ENCODE measurements at places on chromosomes 11 and 22.

- DNase-seq = no peak
Observed at GRCh38 chr22:39610766-39611165, 40.2 kb downstream of the CACNA1I start.

GRCh38 chr22:39343259-39344045, 6.3 kb upstream of the SYNGR1 start:
- no peak for DNase-seq

DNA sequence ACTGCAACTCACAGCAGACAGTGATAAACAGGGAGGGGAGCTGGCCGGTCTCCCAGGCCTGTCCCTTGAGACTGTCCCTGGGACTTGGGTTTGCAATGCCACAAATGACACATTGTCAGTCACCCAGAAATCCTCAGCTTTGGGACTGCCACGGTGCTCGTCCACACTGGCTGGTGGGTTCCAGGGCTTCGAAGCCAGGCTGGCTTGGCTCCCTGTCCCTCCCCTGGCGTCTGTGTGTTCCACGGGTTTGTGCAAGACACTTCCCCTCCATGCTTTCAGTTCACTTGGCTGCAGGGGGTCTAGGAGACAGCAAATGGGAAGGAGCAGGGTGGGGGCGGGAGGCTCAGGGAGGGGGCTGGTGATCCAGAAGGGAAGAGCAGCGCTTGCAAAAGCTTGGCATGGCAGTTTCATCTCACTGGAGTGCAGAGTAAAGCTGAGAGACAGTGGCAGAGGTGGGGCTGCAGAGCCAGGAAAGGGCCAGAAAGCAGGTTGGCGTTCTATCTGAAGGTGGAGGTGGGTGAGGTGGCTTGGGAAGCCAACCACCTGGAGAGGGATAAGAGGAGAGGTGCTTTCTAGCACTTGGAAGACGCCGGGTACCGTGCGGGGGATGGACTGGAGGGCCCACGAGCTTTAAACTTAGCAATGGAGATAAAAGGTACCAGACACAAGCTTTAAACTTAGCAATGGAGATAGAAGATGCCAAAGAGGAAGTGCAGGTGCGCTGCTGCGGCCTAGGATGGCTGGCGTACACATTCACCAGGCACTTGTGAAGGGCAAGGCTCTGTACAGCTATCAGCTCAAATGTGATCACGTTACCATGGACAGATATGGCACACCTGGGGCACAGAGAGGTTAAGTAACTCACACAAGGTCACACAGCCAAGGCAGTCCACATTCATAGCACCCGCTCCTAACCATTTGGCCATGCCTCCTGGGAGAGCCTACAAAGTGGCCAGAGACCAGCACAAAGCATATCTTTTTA, 86.4 kb upstream of the SHISAL1 start:
- no peak for DNase-seq

DNA sequence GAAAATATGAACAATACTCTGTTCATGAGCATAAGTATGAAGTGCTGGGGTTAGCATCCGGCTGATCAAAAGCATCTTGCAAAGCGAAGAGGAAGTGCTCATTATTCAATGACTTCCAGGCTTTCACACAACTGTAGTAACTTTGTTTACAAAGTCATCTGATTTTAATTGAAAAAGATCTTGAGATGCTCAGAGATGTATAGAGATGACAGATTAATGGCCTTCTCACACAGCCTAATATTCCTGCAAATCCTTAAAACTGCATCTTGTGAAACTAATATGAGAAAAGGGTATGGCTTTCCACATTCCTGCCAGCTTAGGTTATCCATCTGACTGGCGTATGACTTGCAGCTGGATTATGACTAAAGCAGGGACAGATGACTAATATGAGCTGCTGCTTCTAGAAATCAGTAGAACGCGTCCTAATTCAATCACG, 125.4 kb downstream of the CASP12 start:
- DNase-seq = peak; percentile 37

- no peak for DNase-seq
Observed at GRCh38 chr11:123235117-123235655, 40.1 kb upstream of the CLMP start.

DNA sequence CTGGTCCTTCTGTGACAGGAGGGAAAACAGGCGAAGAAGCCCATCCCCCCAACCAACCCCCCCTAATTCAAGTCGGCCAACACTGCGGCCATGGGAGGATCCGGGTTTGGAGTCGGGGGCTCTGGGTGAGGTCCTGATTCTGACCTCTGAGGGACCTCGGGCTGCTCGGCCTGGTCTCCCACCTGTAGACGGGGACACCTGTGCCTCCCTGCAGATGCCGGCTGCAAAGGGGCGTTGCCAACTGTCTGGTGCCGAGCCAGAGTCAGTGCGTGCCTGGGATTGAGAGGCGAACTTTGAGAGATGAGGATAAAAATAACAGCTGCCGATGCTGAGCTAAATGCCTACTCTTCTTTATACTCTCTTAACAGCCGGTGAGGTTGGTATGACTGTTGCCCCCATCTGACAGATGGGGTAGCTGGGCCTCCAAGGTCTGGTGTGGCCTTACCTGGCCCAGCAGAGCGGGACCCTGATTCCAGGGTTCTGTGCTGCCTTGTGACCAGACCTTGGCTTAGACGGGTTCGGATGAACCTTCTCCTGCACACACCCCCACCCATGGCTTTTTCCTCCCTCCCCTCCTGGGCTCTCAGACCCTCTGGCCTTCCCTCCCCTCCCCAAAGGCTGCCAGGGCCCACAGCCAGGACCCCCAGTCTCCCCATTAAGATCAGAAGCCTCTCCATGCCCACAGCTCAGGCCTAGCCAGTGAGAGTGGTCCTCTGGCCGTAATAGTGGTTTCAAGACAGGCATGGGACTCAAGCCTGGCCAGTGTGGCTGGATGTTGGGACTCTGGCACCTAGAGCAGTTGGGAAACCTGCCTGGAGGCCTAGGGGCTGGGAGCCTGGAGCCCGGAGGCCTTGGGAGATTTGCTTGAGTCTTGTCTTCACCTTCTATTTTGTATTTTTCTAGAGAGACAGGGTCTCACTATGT, 41.7 kb downstream of the KCNJ4 start:
- DNase-seq = no peak

GRCh38 chr11:119795690-119796089, 66.7 kb upstream of the NECTIN1 start:
- DNase-seq = no peak

DNA sequence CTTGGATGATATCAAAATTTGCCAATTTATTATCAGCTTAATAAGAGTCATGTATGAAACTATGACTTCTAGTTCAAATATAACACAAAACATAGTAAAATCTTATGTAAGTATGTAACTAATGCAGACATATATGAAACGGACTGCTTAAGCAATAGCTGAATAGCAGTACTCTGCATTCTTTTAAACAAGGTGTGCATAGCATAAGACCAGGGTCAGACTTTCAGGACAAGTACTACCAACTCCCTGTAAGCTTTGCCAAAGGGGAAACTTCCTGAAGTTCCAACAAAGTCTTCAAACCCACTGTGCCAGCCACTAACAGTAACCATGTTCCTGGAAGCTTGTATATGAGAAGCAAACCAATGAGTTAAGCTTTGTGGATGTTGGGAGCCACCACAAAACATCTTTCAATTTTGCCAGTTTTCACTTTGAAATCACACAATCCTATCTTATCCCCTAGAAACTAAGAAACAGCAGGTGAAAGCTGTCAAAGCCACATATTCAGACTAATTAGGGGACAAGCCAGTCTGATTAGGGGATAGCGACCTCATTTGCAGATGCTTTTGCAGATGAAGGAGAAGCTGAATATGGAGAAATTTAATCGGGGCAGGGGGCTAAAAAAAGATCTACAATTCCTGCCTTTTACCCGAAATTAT, 13.3 kb downstream of the RBFOX2 start:
- no peak for DNase-seq

DNA sequence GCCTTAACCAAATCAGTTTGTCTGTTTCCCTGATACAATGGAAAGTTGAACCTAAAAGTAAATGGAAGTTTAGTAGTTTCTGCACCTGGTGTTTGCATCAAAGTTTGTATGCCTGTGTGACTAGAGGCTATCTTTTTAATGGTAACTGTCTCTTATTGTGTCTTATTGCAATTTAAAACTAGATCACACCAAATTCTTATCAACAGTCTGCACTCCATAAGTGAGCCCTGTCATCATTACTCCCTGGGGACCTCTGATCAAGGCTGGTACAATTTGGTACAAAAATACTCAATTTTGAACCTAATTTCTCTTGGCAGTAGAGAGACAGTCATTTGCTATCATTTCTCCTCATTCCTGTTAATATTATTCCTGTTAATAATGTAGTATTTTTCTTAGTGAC, 38.1 kb downstream of the ARHGAP1 start:
- no peak for DNase-seq

- no peak for DNase-seq
Observed at GRCh38 chr11:35611741-35612140, 6.5 kb upstream of the FJX1 start.

- DNase-seq = no peak
Observed at GRCh38 chr11:26490546-26490945, 81.5 kb downstream of the MUC15 start.

DNA sequence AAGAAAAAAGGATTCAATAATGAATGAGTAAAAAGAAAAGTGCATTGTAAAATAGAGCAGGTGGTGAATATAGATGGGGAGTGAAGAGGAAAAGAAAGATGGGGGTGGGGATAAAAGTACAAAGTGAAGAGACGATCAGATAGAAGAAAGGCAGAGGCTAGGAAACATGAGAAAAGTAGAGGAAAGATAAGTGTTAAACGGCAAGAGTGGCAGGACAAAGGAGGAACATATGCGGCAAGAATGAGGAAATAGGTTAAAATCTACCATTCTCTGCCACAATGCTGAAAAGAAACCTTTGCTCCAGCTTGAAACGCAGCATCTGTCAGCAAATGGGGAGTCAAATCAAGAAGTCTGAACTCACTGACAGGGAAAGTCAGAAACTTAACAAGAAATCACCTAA, 6.8 kb downstream of the FUT4 start:
- DNase-seq = no peak

DNA sequence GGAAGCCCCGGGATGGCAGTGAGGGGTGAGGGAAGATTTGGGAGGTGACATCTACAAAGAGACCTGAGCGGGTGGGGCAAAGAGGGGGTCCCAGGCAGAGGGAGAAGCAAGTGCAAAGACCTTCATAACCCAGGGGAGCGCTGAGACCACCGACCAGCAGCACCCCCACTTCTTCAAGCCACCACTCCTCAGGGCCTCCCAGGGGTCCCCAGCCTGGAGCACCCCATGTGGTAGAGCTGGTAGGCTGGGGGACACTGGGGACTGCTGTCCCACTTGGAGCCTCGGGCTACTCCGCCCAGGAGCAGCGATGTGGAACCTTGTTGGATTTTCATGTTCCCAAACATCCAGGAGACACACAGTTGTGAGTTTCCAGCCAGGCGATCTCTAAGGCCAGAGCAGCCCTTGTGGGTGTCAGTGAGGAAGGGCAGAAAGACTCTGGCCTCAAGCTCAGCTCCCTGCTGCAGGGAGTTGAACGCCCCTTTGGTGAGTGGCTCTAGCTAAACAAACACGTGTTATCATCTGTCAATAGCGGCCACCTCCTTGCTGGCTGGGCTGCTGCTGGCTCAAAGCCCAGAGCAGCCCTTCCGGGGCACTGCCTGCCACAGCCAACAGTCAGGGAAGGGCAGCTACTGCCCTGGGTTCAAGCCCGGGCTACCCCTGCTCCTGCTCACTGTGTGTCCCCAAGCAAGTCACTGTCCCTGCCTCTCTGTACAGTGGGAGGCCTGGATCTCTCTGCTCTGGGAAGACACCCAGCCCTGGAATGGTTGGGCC, 25.7 kb upstream of the CHKA start:
- no peak for DNase-seq

GRCh38 chr11:93474123-93474522, 69.1 kb downstream of the SMCO4 start:
- no peak for DNase-seq

GRCh38 chr11:31714840-31715239, 96.3 kb downstream of the PAX6 start:
- no peak for DNase-seq

GRCh38 chr11:46055371-46055770, 65.9 kb downstream of the PHF21A start:
- no peak for DNase-seq

DNA sequence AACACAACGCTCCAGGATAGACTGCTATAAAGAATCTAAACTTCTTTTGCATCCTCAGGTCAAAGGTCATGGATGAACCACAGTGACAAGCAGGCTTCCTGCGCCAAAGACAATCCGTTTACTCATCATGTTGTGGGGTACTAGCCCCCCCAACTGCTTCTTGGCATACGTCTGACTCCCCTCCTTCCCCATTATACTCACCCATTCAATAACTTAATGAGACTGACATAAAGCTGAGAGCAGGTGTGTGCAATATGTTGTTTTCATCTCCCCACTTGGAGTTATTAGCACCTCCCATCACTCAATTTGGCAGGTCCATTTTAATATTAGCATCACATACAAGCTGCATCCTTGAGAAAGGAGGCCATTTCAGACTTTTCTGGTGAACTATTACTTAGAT, 157.1 kb downstream of the CADM1 start:
- DNase-seq = no peak

- DNase-seq = no peak
Observed at GRCh38 chr22:48431536-48432315, 1395.9 kb downstream of the BRD1 start.

DNA sequence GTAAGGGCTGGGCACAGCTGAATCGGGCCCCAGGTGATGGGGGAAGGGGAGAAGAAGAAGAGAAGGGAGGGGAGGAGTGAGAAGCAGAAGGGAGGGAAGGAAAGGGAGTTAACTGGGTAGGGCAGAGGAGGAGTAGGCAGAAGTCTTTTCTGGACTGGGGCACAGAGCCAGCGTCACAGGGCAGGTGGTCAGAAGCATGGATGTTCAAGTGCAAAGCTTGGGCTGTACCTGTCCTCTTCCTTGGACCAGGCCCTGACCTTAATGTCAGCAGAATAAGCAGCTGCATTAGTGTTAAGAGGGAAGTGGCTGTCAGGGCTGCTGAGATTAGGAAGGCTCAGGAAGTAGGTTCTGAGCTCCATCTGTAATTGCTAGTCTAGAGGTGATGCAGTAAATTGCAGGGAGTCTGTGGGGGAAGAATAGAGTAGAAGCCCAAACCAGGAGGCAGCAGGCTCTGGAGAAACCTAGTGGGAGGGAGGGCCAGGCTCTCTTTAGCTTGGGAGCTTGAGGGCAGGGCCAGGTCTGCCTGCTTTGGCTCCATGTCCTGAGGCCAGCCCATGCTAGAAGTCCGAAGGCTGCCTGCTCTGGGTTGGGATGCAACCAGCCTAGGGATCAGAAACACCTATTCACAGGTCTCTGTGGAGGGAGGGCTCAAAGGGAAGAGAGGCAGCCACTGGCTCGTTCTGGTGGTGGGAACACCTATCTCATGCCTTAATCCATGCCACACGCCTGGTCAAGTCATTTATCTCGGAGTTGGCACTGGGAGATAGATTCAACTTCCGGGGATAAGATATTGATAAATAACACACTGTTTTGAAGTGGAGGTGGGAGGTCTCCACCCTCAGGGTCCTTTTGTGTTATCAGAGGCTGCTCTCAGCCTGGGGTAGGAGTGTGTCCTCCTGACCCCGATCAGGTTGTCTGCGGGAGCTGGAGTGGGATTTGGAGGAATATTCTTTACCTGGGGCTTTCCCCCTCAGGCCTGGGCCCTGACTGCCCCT, 1.7 kb upstream of the UCP3 start:
- no peak for DNase-seq

- no peak for DNase-seq
Observed at GRCh38 chr11:117891362-117891761, 14.9 kb upstream of the FXYD6 start.
